ENCODE measurements at places on chromosomes 16 and 17.
A peak's percentile ranks its signal among the peaks of the same experiment; 100 is the strongest.

DNA sequence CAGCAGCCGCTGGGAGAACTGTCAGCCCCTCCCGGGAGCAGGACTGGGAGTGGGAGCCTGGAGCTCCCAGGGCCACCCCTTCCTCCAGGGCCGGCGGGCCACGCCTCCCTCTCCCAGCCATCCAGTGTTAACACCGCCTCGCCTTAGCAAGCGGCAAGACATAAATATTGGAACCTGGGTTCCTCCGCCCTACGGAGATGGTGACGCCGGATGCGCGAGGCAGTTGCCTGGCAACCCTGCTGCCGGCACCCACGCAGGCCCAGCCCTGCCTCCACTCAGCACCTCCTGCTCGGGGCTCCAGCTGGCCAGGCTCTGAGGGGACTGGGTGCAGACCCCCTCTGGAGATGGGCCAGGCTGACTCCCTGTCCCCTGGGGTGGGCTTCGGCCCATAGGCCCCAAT lies 27.4 kb upstream of the CACNA1H start:
- no peak for DNase-seq

DNA sequence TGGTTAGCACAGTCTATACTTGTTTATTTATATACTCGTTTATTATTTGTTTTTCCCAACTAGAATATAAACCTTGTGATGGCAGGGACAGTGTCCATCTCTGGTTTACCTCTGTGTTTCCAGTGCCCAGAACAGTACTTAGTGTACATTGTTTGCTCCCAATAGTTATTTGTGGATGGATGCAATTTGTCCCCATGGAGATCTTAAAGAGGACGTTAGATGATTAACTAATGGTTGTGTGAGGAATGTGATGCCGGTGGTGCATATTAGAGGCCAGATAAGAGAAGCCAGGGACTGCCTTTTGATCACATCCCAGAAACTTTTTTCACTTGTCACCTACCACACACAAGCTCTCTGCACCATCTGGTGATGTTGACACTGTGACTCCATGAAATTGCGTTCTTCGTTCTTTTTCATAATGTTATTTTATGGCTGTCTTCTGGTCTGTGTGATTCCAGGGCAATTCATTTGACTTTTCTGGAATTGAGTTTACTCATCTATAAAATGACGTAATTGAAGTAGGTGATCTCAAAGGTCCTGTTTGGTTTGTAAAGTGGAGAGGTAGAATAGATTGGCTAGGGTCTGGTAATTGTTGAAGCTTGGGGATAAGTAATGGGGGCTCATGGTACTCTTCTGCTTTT lies 1.2 kb downstream of the COX10 start:
- DNase-seq: no peak

DNA sequence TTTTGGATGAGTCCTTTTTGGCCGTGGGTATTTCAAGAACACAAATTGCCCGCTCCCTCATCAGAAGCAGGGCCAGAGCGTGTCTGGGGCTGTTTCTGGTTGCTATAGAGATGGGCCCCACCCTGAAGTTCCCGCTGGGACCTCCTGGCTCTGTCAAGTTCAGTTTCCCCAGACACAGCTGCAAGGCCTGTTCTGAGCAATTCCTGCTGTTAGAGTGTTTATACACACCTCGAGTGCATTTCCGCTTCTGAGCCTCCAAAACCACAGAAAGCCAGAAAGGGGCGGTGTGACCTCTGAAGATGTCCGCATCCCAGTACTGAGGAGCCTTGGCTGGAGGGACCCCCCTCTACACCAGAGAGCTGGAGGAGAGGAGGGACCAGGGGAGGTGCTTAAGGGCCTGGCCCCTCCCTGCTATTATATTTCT lies 9.3 kb upstream of the WBP2 start:
- DNase-seq: peak; percentile 67

GRCh38 chr17:13002761-13003453 lies 14.9 kb downstream of the ELAC2 start:
- no peak for DNase-seq

- DNase-seq: no peak
These were observed 30.8 kb upstream of the GAA start for GRCh38 chr17:80070375-80071115.

GRCh38 chr16:28291651-28292626 lies at the start of gene SBK1:
TSS of gene SBK1 (plus strand) at chr16:28292525. CDS start at chr16:28317392, 24,867 bp downstream.
- peak; percentile 90 for DNase-seq

- DNase-seq: no peak
These were observed 147.4 kb upstream of the SDK2 start for GRCh38 chr17:73791631-73792030.

- peak; percentile 82 for DNase-seq
These were observed 12.8 kb downstream of the EVPL start for GRCh38 chr17:76014100-76014924.

DNA sequence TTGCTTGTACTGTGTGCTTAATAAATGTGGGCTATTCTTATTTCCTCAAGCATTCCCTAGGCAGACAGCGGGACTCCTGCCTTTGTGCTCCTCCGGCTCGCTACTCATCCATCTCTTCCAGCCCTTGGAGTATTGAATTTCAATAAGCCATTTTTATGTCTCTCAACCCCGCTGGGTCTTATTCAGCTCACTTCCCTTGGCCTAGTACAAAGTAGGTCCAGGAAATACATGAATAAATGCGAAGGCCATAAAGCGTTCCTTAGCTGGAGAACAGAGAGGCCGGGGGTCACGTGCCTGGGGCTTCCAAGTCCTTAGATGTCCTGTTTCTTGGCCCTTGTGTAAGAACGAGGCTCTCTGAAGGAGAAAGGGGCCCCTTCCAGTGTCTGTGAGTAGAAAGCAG lies 236.7 kb upstream of the ASIC2 start:
- no peak for DNase-seq

GRCh38 chr16:60459463-60459862 lies 1576.8 kb downstream of the CDH8 start:
- DNase-seq: no peak

GRCh38 chr16:46828292-46828691 lies 2.7 kb downstream of the C16orf87 start:
- DNase-seq: no peak

- DNase-seq: no peak
These were observed 78.2 kb downstream of the AMFR start for GRCh38 chr16:56347166-56347565.

GRCh38 chr17:19554393-19554792 lies 20.7 kb downstream of the SLC47A1 start:
- DNase-seq: no peak

DNA sequence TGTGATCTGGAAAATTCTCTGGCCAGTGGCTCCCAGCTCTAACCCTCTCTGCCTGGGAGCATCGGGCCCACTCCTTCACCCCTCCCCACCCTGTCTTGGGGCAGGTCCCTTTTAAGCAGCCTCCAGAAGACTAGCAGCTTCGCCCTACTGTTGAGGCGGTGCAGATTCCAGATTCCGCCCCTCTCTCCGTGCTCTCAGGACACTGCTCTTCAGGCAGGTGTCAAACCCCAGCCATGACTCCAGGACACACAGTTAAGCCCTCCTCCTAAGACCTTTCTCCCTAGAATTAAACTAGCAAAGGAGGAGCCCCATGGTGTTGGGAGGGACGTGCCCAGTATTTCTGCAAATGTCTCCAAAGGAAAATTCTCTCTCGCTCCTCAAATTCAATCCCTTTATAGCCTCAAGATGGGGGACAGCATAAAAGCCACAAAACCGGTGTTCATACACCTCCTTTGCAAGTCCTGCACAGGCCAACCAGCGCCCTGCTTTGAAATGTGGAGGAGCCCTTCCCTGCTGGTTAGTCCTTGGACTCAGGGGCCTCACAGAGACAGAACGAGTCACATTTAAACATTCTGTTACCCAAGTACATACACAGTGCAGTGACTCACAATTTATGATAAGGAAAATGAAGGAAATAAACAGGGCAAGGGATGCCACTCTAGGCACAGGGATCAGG lies 7.2 kb downstream of the LPO start:
- no peak for DNase-seq

GRCh38 chr16:75462806-75463205 lies 1.7 kb downstream of the TMEM170A start:
- DNase-seq: no peak

DNA sequence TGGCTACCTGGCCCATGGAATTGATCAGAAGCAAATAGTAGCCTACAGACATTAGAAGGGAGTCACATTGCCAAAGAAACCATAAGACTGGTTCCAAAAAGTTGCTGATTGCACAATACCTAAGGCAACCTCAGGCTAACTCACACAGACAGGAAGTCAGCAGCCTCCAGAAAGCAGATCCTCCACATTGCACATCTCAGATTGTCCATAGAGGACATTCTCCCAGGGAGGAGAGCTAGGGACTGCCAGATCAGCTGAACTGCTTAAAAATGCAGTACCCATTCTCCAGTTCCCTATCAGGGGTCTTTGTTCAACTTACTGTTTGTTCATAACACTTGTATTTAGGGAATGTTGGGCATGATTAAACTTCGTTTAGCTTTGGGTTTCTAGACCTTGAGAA lies 4.2 kb downstream of the CCL3 start:
- peak; percentile 42 for DNase-seq

DNA sequence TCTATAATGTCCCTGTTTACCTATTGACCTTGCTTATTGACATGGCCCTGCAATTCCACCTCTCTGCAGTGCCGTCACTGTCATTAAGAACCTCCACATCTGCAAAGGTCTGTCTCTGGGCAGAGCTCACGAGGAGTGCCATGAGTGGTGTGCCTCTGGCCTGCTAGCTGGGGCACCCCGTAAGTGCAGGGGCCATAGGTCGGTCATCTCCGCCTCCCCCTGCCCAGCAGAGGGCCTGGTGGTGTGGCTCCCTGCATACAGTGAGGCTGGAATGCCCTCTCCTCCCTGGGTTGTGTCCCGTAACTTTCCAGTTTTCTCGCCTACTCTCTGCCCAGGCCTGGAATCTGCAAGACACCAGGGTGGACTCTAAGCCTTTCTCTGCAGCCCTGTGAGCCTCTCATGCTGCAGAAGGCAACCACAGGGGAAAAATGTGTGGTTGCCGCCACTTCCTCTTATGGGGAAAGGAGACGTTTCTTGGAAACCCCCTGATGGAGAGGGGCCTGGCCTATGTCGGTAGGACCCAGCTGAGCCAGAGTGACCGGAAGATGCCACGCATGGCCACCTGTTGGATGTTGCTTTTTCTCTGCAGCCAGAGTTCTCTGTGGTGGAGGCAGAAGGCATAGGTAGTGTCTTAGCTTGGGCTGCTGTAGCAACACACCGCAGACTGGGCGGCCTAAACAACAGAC lies 2.7 kb upstream of the SNX20 start:
- peak; percentile 79 for DNase-seq

DNA sequence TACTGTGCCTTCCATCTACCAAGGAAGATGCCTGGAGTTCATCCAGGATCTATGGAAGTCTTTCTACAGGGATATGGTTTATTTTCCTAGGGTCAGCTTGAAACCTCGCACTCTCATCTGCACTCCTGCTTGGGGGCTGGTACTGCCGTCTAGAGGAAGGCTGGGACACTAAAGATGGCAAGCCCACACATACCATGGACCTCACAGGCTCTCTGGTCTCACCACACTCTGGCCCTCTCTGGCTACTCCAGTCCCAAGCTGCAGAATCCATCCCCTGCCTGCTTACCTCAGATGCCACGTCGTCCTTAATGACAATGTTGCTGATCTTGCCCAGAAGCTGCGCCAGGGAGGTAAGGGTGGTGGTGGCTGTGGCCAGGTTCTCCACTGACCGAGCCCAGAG lies 2.1 kb upstream of the UNC119 start:
- no peak for DNase-seq

- no peak for DNase-seq
These were observed 58.7 kb downstream of the RMI2 start for GRCh38 chr16:11403920-11404319.

GRCh38 chr17:75109046-75109406 lies 743 bp upstream of the ARMC7 start:
- DNase-seq: no peak

DNA sequence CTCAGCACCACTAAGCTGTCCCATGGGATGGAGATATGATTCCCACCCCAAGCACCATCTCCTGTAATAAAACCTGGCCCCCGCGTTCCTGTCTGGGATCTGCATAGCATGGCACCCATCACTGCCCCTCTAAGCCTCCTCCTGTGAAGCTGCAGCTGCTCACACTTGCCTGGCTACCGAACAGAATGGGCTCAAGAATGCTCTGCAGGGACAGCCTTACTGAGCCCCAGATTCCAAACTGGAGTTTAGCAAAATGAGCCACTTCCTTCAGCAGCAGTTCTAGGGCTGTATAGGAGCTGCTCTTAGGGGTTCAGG lies 256.1 kb downstream of the CPPED1 start:
- DNase-seq: no peak

DNA sequence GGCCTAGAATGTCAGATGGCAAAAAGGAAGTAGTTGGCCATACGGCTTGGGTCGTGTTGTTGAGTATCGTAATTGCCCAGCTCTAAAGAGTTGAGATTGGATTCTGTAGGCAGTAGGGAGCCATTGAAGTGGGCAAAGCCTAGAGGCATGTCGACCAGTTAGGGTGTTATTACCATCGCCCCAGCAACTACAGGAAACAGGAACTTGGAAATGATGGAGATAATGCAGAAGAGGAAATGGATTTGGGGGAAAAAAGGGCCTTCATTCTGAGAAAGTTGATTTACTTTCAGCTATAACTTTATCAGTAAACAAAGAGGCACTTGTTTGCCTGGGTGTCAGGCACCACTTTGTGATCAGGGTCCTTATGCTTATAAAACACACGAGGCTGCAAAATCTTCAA lies 52.6 kb downstream of the COX10 start:
- DNase-seq: no peak

- no peak for DNase-seq
These were observed 25.1 kb downstream of the SLC6A4 start for GRCh38 chr17:30210366-30210765.

DNA sequence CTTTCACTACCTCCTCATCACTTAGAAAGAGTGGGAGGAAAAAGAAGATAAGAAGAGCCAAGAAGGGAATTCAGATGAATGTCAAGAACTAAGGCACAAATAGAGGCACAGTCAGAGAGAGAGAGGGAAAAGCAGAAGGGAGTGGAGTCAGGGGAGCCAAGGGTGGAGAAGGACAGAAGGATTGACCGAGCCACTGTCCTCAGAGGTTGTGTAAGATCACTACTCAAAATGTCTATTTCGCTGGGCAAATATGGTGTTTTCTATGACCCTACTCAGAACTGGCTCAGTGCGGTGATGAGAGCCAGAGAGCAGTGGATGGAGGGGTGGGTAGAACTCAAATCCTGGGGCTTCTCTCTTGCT lies 139.2 kb upstream of the HS3ST2 start:
- DNase-seq: no peak
